ENCODE measurements at places on chromosomes 12 and 14. TPM values are rescaled to one million over a fixed set of nuclear protein-coding genes. Genes with fewer than 3 reads are reported as not detected.

Gene HCAR1
- total RNA-seq = 0.72 TPM

Gene DCAF11
- total RNA-seq = 81.1 TPM

Gene WNT1
- total RNA-seq = not detected

Gene AKAP5
- total RNA-seq = 5.1 TPM

Gene KRT77
- total RNA-seq = not detected

Gene A2M
- total RNA-seq = 971 TPM

Gene GLT1D1
- 0.41 TPM for total RNA-seq

Gene ATP2A2
- 221 TPM for total RNA-seq

Gene STAC3
- total RNA-seq = 3.1 TPM

- H3K4me3 ChIP-seq = no peak overlapping the region
- H3K27me3 ChIP-seq = no peaks in the 10 kb centered on the region
- DNase-seq = no peak
- no peak overlapping the region for H3K27ac ChIP-seq
Observed at GRCh38 chr14:50985859-50986331, 41.6 kb upstream of the PYGL start.

GRCh38 chr12:47346251-47347019, 266.7 kb upstream of the AMIGO2 start:
- no peaks in the 10 kb centered on the region for H3K4me1 ChIP-seq
- H3K36me3 ChIP-seq = no peaks in the 10 kb centered on the region
- no peaks in the 10 kb centered on the region for H3K27me3 ChIP-seq
- no peak overlapping the region for H3K27ac ChIP-seq

DNA sequence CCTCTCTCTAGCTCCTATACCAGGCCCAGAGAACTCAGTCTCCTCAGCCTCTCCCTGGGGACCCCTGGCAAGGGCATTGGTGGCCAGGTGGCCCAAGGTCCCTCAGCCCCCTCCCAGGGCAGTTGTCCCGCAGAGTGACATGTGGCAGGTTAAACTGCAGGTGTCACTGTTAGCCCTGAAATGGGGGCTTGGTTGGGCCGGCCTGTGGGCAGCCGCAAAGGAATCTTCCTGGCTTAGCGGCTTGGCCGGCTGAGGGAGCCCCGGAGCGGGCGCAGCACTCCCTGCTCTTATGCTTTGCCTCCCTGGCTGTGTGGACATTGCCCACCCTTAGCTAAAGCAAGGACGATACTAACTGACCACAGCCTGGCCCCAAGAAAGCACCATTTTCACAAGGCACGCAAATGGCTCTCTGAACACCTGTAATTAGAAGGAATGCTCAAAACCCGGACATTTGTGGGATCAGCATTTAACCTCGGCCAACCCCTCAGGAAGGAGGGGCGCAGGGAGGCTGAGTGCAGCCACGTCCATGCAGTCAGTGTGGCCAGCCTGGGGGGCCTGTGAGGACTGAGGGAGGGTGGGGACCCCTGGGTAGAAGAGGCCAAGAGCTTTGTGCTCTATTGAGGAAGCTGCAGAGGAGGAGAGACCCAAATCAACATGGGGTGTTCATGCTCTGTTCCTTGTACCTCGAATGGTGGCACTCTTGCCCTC, 82.2 kb downstream of the PAPOLA start:
- H3K36me3 ChIP-seq = no peaks in the 10 kb centered on the region
- H3K4me1 ChIP-seq = no peaks in the 10 kb centered on the region
- DNase-seq = no peak
- no peaks in the 10 kb centered on the region for H3K27me3 ChIP-seq

DNA sequence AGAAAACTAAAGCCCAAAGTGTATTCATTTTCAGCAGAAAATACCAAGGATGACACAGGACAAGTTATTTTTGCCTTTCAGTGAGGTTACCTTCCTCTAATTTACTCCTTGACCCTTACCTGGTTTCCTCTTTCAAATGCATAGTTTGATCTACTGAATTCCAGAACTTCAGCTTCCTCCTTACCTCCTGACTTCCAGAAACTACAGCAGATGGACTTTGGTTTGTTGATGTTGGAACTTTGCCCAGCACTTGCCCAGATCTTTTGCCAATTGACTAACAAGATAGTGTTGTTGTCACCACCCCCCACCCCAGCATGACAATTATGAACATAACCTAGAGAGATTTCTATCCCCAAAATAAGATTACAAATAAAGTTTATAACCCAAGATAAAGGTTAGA, 63.2 kb downstream of the NAV3 start:
- H3K4me1 ChIP-seq = no peaks in the 10 kb centered on the region
- H3K27ac ChIP-seq = no peak overlapping the region
- H3K4me3 ChIP-seq = no peak overlapping the region
- DNase-seq = no peak

GRCh38 chr14:53252141-53252540, 99.0 kb upstream of the DDHD1 start:
- no peak overlapping the region for H3K4me3 ChIP-seq
- no peaks in the 10 kb centered on the region for H3K27me3 ChIP-seq
- H3K4me1 ChIP-seq = peaks cover 6% of the 10 kb centered on the region
- no peak overlapping the region for H3K27ac ChIP-seq

- no peak for DNase-seq
- H3K27ac ChIP-seq = no peak overlapping the region
- H3K4me1 ChIP-seq = no peaks in the 10 kb centered on the region
- no peaks in the 10 kb centered on the region for H3K27me3 ChIP-seq
- no peak overlapping the region for H3K4me3 ChIP-seq
Observed at GRCh38 chr12:91506452-91506851, 323.8 kb upstream of the DCN start.

- no peaks in the 10 kb centered on the region for H3K27me3 ChIP-seq
- H3K36me3 ChIP-seq = no peaks in the 10 kb centered on the region
- H3K4me3 ChIP-seq = no peak overlapping the region
- no peak for DNase-seq
- no peak overlapping the region for H3K27ac ChIP-seq
- no peaks in the 10 kb centered on the region for H3K4me1 ChIP-seq
Observed at GRCh38 chr14:92501891-92502351, 11.7 kb upstream of the RIN3 start.

GRCh38 chr14:84543859-84544258, 986.1 kb upstream of the FLRT2 start:
- H3K27ac ChIP-seq = no peak overlapping the region
- no peaks in the 10 kb centered on the region for H3K27me3 ChIP-seq
- no peaks in the 10 kb centered on the region for H3K4me1 ChIP-seq
- no peak for DNase-seq

GRCh38 chr14:35292770-35293561, 784 bp downstream of the PSMA6 start:
- no peak for DNase-seq
- peak overlapping the region; percentile 76 for H3K4me3 ChIP-seq
- peaks cover 9% of the 10 kb centered on the region for H3K4me1 ChIP-seq
- H3K27ac ChIP-seq = peak overlapping the region; percentile 79

DNA sequence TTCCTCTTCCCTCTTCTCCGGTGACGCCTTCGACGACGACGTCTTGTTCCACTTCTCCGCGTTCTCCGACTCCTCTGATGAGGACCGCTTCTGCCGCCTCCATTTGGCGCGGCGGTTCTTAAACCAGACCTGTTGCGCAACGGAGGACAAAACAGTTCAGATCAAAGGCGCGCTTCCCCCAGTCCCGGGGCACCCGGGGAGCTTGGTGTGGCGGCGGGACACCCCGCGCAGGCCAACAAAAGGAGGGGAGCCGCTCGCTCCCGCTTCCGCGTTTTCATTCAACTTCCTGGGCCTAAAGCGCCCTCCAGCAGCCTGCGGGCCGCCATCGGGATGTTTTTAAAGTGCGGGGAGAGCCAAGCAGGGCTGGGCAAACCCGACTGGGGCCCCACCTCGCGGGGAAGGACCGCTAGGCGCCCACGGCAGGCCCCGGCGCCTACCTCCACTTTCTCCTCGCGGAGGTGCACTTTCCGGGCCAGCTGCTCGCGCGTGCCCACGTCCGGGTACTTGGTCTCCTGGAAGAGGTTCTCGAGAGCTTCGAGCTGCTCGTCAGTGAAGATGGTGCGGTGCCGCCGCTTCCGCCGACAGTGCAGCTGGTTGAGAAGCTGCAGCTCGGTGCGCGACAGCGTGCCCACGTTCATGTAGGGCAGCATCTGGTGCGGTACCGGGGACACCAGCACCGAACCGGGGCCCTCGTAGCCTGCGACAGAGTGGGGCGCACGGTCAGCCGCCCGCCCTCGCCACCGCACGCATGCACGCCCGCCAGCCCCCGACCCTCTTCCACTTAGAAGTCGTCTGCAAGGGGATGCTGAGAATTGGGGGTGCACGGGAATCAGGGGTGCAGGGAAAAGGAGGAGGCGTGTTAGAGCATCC, 1.2 kb downstream of the GSC start:
- H3K4me1 ChIP-seq = peaks cover 3% of the 10 kb centered on the region
- no peak overlapping the region for H3K4me3 ChIP-seq
- no peak for DNase-seq
- H3K27ac ChIP-seq = no peak overlapping the region
- peaks cover 68% of the 10 kb centered on the region for H3K27me3 ChIP-seq

DNA sequence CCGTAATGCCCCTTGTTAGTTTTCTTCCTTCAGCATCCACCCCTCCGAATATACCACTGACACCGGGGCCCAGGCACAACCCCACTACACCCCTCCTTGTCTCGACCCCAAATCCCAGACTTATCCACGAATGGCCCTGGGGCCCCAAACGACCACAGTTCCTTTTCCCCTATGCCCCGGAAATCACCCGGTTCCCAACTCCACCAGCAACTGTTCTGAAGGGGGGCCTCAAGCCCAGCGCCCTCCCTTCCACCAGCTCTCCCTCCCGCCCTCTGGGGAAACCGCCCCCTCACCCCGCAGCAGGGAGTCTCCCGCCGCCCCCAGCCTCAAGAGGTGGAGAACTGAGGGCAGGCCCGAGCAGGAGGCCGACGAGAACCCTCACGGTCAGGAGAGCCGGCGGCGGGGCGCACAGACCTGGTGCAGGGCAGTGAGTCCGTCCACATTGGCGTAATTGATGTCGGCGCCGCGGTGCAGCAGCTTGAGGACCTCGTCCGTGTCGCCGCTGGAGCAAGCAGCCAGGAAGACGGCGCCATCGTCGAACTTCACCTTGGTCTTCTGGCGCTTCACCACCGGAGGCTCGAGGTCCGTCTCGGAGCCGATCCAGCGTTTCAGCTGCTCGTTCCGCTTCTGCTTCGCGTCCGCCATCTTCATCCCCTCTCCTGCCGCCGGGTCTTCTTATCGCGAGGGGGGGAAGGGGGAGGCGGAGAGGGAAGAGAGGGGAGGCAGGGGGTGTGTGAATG, 446 bp downstream of the PPP1R12A start:
- DNase-seq = peak; percentile 78
- no peaks in the 10 kb centered on the region for H3K27me3 ChIP-seq
- H3K4me3 ChIP-seq = peak overlapping the region; percentile 89
- peak overlapping the region; percentile 84 for H3K27ac ChIP-seq

DNA sequence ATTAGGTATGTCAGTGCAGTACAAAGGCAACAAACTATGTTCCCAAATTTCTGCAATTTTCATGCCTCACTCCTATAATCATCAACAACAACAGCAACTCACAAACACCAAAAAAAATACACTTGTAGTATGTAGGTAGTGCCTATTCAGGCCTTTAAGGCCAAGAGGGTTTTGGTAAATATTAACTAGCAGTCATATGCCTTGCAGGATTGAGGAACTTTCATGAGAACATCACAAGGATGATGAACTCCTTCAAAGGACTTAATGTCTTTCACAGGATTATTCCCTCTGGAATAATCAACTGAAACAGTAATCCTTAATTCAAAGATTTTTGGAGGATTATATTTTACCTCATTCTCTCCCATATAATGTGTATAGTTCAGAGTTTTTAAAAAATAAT, 293.8 kb downstream of the NOVA1 start:
- no peaks in the 10 kb centered on the region for H3K27me3 ChIP-seq
- H3K27ac ChIP-seq = no peak overlapping the region
- DNase-seq = no peak
- no peaks in the 10 kb centered on the region for H3K36me3 ChIP-seq

DNA sequence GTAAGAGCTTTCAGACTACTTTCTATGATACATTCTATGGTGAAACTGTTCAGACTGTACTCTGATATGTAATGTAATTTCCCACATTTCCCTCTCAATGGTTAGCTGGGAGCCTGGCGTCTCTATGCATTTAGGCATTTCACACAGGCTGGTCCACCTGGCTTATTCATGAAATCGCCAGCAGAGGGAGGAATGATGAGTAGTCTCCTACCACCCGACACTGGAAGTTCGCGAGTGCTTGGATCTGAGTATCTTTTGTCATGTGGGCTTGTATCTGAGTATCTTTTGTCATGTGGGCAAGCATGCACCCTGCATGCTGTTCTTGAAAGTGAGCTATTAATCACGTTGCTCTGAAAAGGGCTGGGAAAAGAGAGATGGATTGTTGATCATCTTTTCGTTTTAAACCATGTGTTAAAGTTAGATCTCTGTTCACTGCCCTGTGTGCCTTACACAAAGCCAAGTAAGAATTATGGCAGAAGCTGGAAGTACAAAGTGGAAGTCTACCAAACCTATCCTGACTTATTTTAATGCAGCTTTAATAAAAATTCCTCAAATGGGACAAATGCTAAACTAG, 235.0 kb downstream of the ATP23 start:
- no peaks in the 10 kb centered on the region for H3K27me3 ChIP-seq
- no peak for DNase-seq
- no peaks in the 10 kb centered on the region for H3K4me1 ChIP-seq
- no peak overlapping the region for H3K27ac ChIP-seq
- no peaks in the 10 kb centered on the region for H3K36me3 ChIP-seq
- no peak overlapping the region for H3K4me3 ChIP-seq

DNA sequence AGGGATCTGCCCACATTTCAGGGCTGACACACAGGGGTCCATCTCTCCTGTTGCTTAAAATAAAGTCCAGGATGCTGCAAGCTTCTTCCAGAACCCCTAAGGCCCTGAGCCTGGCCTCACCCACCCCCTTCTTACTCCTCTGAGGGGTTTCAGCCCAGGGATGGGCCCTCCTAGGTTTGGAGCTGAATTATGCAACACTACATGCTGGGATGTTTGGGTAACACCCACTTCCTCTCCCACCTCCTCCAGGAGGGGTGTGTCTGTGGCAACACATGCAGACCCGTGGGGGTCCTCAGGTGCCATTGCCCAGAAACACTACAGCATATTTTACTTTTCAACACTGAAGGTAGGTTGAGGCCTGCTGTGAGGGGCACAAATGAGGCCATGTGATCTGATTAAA, 5.4 kb downstream of the FBLN5 start:
- DNase-seq = no peak
- H3K4me1 ChIP-seq = no peaks in the 10 kb centered on the region
- H3K27me3 ChIP-seq = no peaks in the 10 kb centered on the region
- no peaks in the 10 kb centered on the region for H3K36me3 ChIP-seq
- no peak overlapping the region for H3K27ac ChIP-seq

Data from kidney (tissue), 22 donors.